ENCODE measurements at places on chromosomes 1 and 21.

GRCh38 chr1:169148472-169149252 is 42.2 kb downstream of the ATP1B1 start:
- no peak for DNase-seq

- no peak for DNase-seq
Measured at GRCh38 chr1:216785737-216786136, 62.5 kb upstream of the ESRRG start.

DNA sequence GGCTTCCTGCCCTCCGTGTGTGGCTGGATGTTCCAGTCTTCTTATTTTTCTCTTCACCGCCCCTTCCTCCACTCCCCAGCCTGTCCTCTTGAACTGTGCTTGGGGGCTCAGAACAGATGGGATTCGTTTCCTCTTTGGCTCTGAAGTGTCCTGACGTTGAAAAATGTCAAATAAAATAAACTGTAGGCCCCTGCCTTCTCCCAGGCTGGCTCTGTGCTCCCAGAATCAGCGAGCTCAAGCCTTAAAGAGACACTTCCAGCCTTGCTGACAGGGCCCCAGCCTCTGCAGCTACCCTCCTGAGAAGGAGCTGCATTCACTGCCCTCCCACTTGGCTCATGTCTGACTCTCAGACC is 104.2 kb upstream of the IPO9 start:
- no peak for DNase-seq

DNA sequence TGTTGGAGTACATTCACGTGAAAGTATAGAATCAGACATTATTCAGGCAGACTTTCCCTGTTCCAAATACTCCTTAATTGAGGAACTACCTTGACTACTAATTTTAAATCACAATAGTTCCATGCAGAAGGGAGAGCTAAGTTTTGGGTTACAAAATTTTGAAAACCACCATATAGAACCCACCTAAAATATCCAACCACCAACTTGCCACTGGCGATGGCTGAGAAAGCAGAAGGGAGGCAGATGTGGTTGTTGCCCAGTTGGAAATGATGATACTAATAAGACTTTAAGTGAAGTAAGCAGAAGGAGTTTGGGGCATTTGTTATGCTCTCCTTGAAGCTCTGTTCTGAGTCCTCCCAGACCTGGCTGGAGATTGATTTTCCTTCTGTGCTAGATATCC is 190.7 kb downstream of the HLX start:
- DNase-seq, result no peak

DNA sequence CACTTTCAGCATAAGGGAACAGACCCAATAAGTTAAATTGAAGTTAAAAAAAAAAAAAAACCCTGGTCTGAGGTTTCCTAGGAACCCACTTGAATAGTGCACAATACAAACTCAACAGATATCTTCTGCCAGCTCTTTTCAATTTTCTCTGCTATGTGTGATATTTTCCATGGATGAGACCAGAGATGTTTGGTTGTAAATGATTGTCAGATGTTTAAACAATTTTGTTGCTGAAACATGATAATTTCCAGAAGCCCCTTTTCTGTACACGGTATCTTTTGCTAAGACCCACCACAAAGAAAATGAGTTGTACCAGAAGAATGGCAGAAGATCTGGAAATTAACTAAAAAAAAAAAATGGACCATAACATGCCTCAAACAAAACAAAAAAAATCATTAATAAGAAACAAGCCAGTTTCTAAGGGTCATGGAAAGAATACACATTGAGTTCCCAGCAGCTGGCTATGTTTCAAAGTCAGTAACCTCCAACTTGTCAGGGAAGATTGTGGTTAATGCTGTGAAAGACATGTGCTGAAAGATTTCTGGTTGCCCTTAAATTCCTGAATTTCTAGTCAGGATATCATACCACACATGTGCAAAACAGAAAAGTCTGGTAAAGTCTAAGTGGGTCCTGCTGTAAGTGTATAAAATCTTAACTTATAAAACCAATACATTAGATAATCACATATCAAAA is 35.6 kb upstream of the MGST3 start:
- DNase-seq, result no peak

GRCh38 chr1:45322486-45323040 is 4.1 kb upstream of the HPDL start:
- DNase-seq, result no peak

DNA sequence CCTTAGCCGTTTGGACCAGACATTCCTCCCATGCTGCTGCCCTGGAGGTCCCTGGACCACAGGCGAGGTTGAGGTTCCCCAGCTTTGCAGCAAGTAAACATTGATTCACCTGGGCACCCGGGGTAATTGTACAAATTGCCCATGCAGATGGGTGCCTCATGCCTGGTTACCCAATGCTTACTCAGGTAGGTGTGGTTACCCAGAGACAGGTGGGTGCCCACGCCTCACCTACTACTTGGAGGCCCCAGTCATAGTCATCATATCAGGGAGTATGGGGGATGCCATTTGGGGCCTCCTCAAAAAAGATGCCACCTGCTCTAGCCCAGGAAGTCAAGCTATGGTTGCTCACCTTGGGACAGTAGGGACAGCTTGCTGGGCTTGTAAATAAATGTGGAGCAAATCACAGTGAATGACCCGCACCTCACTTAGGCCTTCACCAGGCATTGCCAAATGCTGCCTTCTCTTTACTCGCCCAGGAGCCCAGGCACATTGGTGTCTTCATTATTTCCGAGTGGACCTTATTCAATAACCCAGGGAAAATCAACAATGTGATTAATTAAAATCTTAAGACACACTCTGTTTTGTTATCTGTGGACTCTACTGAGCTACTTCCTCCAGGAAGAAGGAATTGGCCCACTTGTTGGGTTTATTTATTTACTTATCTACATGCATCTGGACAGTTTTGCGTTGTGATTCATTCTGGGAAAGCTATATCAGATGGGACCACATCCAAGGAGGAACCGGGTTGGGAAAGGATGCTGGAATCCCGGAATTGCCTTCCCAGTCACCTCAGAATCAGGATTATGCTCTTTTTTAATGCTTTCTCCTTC is 35.6 kb upstream of the GRHL3 start:
- DNase-seq, result peak; percentile 56

- DNase-seq, result no peak
Measured at GRCh38 chr1:15961492-15961891, 14.4 kb downstream of the ZBTB17 start.

- no peak for DNase-seq
Measured at GRCh38 chr1:12591267-12591938, 26.6 kb downstream of the DHRS3 start.

DNA sequence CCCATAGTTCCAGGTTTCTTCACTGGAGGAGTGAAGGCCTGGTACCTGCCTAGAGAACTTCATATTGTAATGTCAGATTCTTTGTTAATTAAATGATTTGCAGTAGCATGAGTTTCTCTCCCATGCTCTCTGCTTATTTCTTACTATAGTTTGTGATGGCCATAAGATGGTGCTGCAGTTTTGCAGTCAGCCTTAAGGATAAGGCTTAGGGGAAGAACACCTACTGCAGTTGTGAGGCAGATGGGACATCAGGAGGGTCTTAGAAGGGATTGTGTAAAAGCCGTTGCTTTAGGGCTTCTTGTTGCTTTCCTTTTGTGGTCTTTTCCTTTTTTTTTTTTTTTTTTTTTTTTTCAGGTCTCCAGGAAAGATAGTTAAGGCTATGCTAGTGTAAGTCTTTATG is 61.8 kb downstream of the MACF1 start:
- peak; percentile 27 for DNase-seq

DNA sequence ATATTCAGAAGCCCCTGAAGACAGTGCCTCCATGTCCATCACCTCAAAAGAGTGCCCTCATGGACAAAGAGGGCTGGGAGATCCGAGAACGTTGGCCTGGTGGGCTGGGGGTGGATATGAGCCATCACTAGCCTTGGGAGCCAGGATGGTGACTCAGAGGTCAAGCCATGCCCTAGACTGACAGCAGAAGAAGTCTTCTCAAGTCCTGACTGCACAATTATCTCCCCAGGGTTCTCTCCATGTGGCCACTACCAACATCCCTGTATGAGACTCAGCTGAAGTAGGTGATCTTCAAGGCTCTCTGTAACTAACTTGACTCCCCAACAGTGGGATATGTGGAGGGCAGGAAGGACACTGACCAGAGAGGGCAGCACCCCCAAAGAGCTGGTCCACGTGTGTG is 7.1 kb upstream of the USF1 start:
- DNase-seq, result no peak

DNA sequence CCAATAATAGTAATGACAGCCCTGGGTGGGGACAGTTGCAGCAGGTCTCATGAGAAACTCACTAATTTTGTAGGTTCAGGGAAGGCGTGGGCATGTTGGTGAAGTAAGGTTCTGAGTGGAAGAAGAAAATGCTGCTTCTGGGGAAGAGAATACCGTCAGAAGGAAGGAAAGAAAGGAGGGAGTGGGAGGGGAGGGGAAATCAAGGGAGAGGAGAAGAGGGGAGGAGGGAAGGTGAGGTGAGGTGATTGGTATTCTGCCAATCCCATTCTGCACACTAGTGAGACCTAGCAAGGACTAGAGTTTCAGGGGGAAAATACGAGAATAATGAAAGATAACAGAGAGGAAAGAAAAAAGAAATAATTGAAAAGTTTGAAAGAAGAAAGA is 32.4 kb upstream of the MGST3 start:
- DNase-seq, result no peak

- no peak for DNase-seq
Measured at GRCh38 chr1:2837823-2838222, 36.3 kb upstream of the TTC34 start.

DNA sequence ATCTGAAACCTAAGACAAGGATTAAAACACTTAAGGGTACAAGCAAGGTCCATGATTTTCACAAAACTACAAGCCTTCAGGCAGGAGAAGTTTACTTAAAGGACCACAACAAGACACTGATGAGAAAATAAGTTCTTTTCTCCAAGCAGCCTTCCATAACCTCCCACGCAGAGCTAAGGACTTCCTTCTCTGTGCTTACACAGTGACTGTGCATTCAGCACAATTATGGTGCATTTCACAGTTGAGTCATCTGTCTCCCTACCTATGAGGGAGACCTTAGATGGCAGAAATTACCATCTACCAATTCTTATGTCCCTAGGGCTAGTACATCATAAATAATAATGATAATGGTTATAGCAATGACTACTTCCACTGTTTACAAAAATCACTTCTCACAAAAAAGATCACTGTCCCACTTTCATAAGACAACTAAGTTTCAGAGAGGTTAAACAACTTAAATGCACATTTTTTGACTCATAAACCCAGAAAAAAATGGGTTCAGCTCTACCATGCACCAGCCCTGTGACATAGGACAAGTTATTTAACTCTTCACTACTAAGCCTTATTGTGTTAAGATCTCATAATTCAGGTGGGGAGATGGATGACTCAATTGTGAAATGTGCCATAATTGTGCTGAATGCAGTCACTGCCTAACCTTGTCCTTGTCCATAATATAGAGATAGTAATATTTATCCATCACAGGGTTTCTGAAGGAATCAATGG is 45.3 kb downstream of the TARBP1 start:
- DNase-seq, result no peak

DNA sequence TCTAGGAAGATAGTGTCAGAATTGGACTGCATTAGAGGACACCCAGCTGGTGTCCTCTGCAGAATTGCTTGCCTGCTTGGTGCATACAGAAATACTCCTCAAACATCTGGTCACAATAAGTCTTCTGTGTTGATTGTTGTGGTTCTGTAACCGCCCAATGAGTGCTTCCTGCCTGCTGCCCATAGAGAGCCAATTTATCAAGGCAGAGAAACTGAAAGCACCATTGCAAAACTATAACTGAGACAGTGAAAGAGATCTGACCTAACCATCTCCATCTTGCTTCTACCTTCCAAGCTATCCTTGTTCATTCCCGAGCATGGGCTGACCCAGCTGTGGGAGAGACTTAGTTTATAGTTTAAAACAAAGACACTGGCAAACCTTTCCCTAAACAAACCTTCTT is 462.4 kb upstream of the RGS18 start:
- DNase-seq, result no peak

DNA sequence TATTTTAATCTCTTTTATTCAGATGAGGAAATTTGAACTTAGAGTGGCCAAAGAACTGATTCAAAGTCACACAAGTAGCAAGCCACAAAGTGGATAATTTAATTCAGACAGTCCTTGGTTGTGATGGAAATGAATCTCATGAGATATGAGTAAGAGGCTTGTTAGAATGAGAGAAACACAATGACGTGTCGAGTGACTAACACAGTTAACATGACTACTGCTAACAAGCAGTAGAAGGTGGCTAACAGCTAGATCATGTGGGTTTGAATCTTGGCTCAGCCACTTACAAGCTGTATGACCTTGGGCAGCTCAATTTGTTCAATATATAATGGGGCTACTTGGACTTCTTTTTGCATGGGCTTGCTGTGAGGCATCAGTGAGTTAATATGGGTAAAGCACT is 104.5 kb upstream of the LMO4 start:
- DNase-seq, result peak; percentile 46

DNA sequence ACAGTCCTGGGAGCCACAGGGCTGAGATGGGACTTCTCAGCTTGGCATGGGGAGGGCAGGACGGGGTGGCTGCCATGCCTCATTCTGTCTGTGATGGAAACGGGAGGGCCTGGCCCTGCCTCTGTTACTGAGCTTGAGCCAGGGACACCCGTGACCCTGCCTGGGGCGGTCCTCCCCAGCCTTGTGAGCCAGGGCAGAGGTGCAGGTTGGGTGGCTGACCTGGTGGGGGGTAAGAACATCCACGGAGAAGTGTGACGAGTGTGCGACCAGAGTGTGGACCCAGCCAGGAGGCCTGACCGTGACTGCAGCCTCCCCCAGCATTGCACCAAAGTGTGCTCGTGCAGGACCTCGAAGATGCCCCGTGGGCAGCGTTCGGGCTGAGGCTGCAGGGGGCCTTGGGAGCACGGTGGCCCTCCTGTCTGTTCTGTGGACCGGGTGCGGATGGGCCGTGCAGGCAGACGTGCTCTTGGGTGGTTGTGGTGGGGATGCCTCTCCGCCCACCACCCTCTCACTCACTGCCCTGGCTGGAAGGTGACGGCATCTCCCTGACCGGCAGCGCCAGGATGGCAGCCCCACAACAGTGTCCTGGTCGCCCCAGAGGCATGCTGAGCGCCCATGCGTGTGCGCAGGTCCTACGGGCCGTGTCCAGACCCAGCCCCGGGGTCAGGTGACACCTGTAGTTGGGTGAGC is 45.4 kb downstream of the SKI start:
- DNase-seq, result no peak

Data from HCT116 (cell line).